ENCODE measurements at places on chromosomes 3 and 15.

DNA sequence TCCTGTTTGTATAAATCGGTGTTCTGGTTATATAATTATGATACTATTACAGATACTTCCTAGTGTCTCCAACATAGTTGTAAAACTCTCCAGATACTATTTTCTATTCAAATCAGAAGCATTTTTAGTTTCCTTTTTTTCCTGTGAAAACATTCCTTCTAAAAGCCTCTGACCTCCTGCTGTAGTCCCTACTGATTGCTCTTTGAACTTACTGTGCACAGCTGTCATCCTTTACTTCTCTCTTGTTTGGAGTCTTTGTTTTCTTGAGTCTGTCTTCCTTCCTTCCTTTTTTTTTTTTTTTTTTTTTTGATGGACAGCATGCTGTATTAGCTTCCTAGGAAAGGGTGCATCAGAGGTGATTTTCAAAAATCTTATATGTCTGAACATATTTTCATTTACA, 28.9 kb downstream of the NR2C2 start:
- DNase-seq, result no peak

GRCh38 chr15:73732930-73733329, 20.2 kb downstream of the INSYN1 start:
- no peak for DNase-seq

GRCh38 chr3:139301183-139301582, 42.6 kb upstream of the MRPS22 start:
- DNase-seq, result no peak

DNA sequence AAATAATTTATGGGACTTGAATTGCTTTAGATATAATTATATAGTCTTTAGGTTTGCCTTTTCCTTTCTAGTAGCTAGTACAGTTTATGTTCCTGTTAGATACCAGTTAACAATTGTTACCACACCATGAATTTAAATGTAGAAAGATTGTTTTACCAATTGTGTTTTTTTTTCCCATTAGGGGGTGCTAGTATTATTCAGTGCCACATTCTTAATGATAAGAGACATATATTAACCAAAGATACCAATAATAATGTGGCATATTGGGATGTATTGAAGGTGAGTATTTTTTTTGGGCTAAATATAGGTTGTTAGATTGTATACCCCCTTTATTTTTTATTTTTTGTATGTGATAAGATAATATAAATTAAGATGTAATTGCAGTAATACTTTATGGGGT, 27.7 kb downstream of the WDR48 start:
- no peak for DNase-seq

DNA sequence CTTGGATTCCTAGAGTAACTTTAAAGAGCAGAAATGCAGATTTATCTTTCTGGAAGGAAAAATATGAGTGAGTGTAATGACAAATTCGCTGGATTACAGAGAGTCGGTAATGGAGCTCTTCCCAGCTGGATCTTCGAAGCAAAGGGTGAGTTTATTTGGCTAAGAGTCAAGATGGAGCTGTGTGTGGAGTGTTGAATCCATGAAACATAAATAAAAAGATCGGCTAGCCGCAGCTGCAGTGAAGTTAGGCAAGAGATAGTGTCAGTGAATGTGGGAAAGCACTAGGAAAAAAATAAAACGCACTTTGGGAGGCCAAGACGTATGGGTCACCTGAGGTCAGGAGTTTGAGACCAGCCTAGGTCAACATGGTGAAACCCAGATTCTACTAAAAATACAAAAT, 10.3 kb downstream of the NAALADL2 start:
- DNase-seq, result no peak

- DNase-seq, result no peak
These were observed 156.6 kb downstream of the SMAD6 start for GRCh38 chr15:66858423-66859207.

- no peak for DNase-seq
These were observed 82.6 kb downstream of the HMG20A start for GRCh38 chr15:77503240-77503639.

- no peak for DNase-seq
These were observed 17.9 kb downstream of the IL12A start for GRCh38 chr3:160006282-160007163.

- no peak for DNase-seq
These were observed 347 bp downstream of the HACL1 start for GRCh38 chr3:15601046-15601398.

DNA sequence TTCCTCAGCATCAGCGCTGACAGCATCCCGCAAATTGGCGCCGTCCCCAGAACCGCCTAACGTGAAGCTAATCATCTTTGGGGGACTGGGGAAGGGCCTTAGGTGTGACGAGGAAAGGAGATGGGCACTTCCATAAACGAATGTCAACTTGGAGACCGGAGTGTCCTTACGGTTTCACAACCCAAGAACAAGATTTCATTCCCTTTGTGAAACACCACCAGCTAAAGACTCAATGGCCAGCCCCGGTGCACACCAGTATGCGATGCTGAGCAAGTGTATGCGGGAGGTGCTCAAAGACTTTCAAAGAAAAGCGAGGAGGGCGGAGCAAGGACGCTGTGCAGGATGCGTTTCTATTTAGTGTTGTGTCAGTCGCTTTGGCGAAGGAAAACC, 759 bp upstream of the TTBK2 start:
- no peak for DNase-seq

DNA sequence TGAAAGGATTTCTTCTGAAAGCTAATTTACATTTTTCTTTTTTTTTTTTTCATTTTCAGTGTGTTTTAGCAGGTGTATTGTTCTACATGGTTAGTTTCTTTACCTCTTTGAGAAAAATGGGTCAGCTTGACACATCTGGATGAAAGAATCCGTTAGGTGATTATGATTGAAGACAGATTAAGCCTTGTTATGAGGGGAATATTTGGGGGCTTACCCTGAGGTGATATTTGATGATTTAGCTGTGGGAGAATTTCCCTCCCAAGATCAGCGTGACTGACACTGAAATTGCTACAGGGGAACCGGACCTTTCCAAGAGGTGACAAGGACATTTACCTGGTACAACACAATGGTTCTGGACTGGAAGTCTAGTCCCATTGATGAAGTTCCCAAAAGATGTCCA, 147.5 kb downstream of the NFKBIZ start:
- DNase-seq, result no peak

- DNase-seq, result no peak
These were observed 8.9 kb downstream of the ECE2 start for GRCh38 chr3:184284696-184285095.

GRCh38 chr3:175121225-175121624, 262.1 kb downstream of the NAALADL2 start:
- DNase-seq, result no peak

DNA sequence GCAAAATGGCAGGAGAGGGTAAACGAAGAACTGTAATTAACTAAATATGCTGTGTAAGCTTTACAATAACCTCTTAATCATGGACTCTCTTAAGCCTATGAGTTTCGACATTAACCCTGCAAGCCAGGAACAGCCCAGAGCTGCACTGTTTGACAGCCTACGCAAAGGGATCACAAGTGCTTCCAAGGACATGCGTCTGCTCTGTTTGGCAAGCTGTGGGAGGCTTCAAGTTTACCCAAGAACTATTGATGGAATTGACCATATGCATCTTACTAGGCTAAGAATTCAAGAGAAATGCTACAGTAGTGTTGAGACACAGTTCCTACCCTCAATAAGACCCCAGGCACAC, 66.0 kb downstream of the PDZRN3 start:
- no peak for DNase-seq

GRCh38 chr15:42595626-42596240, 20.3 kb downstream of the STARD9 start:
- no peak for DNase-seq

DNA sequence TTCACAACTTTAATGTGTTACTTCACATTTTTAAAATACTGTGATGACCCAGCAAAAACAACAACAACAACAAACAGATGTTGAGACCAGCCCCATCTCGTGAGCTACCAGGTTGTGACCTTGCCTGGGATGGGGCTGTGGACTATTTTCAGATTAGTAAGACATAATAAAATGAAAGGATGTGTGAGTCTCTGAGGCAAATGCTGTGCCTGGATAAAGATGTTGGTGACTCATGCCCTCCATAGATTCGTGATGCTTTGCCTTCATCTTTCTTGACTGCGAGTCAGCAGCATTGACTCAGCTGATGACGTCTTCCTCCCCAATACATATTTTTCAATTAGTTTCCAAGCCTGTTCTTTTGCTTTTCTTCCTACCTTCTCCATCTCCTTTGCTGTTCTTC, 453.0 kb upstream of the CFAP20DC start:
- DNase-seq, result no peak

- DNase-seq, result no peak
These were observed 92.9 kb downstream of the LPP start for GRCh38 chr3:188246905-188247304.

DNA sequence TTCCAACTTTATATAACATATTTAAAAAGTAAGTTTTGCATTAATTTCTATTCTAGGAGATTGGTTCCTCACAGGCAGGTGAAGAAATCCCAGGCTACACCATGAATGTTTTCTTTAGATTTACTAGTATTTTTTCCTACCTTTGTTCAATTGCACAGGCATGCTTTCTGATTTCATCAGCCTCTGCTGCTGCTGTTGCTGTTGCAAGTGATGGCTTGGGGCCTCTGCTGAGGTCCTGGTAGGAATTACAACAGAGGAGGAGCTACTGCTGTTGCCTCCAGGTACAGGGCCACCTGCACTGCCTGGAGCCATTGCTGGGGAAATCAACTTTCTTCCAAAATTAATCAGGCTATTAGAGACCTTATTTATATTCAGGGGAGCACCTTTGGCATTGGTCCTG, 353.3 kb downstream of the PLCL2 start:
- no peak for DNase-seq

- DNase-seq, result no peak
These were observed 158.1 kb upstream of the ZNF385D start for GRCh38 chr3:21909096-21909495.

GRCh38 chr3:144409319-144409718, 437.7 kb downstream of the DIPK2A start:
- no peak for DNase-seq

- no peak for DNase-seq
These were observed 12.3 kb upstream of the PLD1 start for GRCh38 chr3:171822431-171823106.

GRCh38 chr15:81536356-81536755, 162.3 kb upstream of the TMC3 start:
- no peak for DNase-seq

DNA sequence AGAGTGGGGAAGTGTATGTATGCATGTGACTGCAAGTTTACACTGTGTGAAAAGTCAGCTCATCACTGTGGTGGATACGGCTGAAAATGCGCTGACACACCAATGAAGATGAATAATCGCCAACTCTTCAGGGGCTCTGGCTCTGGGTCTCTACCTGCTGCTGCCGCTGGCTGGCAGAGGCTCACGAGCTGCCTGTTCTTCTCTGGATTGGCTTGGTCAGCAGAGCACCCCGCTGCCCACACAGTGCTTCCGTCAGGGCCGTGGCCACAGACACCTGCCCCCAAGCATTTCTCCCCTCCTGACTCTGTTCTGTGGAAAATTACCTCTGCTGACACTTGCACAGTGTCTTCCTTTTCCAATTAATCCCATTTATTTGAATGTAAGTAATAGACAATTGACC, 215.5 kb downstream of the GAP43 start:
- no peak for DNase-seq

- DNase-seq, result no peak
These were observed 66.4 kb upstream of the SIAH2 start for GRCh38 chr3:150829408-150829807.

DNA sequence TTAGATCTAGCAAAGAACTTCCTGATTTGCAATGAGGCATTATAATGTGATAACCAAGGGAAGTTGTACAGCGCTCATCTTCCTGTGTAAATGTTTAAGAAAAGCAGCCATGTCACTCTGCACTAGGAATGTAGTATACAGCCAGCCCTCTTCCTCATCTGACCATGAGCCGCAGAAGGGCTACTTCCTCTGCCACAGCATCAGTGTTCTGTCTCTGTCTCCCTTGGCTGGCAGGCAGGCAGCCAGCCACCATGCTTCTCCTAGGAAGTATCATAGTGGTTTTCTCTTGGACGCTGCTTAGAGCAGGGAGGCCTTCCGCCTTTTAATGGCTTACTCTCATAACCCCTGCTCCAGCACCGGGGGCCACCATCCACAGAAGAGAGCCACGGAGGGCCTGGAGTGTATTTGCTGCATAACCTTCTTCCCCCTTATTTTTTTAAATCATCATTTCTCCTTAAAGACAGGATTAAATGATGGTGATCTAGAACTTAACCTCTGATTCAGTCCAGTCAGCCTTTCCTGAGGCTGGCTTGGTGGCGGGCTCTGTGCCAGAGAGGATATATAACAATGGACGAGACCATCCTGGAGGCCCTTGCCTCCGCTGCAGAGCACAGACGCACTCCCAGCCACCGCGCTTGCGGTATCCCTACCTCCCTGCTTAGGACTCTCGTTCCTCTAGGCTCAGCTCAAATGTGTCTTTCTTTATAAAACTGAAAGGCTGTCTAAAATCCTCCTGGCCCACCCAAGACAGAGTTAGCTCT, 57.3 kb upstream of the PLXNA1 start:
- DNase-seq, result no peak

- DNase-seq, result no peak
These were observed 53.8 kb downstream of the CCDC66 start for GRCh38 chr3:56610669-56611335.

DNA sequence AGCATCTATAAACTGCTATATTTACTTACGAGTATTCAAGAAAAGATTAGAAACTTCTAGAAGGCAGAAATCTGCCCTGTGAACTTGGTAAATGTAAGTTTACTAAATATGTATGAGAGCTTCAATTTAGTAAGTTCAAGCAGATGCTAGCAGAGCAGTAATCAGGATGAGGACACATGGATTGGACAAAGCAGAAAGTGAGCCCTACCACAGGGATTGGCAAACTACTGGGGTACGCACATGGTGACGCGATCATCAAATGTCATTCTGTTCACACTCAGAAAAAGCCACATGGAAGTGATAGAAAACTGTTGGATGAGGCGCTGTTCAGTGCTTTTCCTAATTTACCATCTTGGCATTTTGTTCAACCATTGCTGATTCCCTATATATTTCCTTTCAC, 360.2 kb upstream of the ZNF385D start:
- no peak for DNase-seq

DNA sequence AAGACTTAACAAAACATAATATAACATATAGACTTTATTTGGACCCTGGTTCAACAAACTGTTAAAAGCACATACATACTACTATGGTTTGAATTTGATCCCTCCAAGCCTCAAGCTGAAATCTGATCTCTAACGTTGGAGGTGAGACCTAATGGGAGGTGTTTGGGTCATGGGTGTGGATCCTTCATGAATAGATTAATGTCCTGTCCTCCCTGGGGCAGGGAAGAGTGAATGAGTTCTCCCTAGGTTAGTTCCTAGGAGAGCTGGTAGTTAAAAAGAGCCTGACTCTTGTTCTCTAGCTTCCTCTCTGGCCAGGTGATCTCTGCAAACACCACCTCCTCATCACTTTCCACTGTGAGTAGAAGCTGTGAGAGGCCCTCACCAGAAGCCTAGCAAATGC, 36.4 kb downstream of the CLASP2 start:
- no peak for DNase-seq

DNA sequence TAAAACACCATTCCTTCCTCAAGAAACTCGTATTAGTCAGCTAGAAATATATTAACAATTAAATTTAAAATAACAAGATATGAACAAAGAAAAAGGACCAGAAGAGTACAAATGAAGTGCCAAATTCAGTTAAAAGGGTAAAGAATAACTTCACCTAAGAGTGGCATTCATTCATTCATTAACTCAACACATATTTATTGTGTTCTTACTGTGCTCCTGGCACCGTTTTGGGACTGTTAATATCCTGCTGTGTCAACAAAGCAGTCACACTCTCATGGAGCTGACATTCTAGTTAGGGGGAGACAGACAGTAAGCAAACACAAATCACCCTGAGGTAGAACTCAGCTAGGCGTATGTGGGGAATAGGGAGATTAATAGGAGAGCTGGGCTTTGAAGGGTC, 123.6 kb upstream of the DPPA4 start:
- DNase-seq, result no peak
